GM23248 (cell line): ENCODE measurements at places on chromosomes 7 and 10. TPM values are rescaled to one million over a fixed set of nuclear protein-coding genes. Genes with fewer than 3 reads are reported as not detected.

The C10orf143 gene
- 0.76 TPM in 1 of 2 replicates, not detected in the other for total RNA-seq

The WASHC2C gene
- total RNA-seq = 22.4 and 31.7 TPM in 2 replicates

The CPA1 gene
- total RNA-seq = not detected in 2 replicates

The PNLIPRP1 gene
- not detected in 2 replicates for total RNA-seq

GRCh38 chr10:78706726-78707540 lies 361.8 kb upstream of the ZMIZ1 start:
- peak; percentile 39 for DNase-seq

- DNase-seq = peak; percentile 80
Observed at GRCh38 chr10:17504547-17505245, 50.3 kb upstream of the ST8SIA6 start.

DNA sequence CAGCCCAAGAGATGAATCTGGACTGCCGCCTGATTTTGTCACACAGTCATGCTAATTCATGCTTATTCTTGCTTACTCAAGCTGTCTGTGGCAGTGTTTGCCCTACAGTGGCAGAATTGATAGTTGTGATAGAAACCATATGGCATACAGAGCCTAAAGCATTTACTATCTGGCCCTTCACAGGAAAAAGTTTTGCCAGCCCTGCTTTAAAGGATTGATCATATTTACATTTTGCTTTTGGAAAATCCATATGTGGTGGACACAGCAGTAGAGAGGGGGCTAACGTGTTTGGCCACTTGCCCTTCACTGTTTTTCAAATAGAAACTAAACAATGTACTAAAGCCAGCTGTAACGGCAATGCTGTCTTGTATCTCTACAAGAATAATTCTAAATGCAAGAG lies 974.0 kb upstream of the GHITM start:
- DNase-seq = no peak
